ENCODE measurements at places on chromosomes 2 and 18.

- DNase-seq = peak; percentile 77
Observed at GRCh38 chr2:215917953-215918620, 95.3 kb downstream of the MREG start.

DNA sequence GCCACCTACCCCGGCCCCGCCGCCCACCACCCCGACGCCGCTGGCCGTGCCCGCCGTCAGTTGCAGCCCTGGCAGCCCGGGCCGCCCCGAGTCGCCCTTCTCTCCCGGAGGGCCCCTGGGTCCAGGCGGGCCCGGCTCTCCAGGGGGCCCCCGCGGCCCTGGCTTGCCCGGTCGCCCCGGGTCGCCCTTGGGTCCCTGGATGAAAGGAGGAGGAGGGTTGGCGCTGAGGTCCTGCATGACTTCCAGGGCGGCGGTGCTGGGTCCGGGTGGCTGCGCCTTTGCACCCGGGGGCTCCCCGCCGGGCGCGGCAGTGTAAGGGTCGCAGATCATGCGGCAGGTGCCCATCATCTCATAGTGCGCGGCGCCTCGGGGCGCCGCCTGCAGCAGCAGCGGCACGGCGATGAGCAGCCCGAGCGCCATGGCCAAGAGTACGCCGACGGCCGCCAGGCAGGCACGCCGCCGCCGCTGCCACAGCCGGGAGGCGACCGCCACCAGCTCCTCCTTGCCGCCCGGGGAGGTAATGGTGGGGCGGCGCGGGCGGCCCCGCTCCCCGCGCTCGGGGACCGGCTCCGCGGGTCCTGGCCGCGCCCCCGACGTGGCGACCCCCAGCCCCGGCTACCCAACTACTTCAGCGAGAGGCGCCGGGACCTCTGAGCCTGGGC lies 570 bp downstream of the C1QL2 start:
- DNase-seq = no peak

GRCh38 chr2:30733876-30734520 lies 73.2 kb downstream of the CAPN13 start:
- no peak for DNase-seq

DNA sequence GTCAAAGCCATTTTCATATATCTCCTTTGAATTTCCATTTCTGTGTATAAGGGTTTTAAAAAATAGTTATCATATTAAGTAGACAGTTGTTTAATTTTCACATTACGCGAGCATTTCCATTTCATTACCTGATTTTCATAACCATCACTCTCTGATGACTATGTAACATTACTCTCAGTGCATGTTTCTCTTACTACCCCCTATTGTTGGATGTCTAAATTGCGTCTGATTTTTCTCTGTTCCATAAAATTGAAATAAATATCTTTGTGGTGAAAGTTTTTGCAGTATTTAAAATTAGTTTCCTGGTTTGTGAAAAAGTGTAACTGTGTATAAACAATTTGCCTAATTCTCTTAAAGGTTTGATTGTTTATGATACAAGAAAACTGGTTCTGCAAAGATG lies 123.8 kb downstream of the MYO1B start:
- no peak for DNase-seq

- DNase-seq = no peak
Observed at GRCh38 chr2:28352610-28353195, 40.0 kb upstream of the FOSL2 start.

- DNase-seq = no peak
Observed at GRCh38 chr2:156562124-156562523, 125.9 kb downstream of the GPD2 start.

- DNase-seq = no peak
Observed at GRCh38 chr2:135620198-135620597, 88.9 kb downstream of the R3HDM1 start.

GRCh38 chr18:48605408-48605845 lies 66.6 kb downstream of the CTIF start:
- no peak for DNase-seq

GRCh38 chr2:72562451-72563153 lies 263.2 kb downstream of the EXOC6B start:
- no peak for DNase-seq

DNA sequence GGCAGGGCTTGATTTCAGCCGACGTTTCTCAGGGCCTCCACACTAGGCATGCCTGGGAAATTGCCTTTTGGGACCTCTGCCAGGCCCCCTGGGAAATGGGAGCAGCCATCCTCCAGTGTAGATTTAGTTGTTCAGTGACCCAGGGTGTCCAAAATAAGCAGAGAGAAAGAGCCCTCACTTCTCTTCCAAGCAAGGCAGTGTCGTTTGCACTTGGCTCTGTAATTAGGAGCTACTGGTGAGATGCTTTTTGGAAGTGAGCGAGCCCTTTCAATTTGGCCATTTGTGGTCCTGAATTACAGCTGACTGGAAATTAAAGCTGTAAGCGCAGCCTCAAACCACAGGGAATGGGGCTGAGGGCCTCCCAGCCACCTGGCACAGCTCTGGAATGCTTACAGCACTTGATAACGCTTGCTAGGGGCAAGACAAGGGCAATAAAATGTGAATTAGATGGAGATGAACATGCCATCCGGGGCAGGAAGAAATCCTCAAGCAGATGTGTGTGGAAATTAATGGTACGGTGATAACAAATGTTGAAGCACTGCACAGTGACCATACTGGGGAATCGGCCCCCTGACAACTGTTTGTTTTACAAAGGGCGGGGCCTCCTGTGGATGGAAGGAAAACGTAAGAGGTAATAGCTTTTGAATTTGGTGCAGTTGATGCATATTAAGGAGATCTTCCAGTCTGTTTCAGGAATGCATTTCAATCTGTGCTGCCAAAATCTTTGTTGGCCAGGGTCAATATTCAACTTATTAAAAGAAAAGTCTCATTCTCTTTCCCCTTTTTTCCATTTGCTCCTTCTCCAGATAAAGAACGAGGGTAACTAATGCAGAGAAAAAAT lies 173.1 kb downstream of the UXS1 start:
- DNase-seq = no peak

DNA sequence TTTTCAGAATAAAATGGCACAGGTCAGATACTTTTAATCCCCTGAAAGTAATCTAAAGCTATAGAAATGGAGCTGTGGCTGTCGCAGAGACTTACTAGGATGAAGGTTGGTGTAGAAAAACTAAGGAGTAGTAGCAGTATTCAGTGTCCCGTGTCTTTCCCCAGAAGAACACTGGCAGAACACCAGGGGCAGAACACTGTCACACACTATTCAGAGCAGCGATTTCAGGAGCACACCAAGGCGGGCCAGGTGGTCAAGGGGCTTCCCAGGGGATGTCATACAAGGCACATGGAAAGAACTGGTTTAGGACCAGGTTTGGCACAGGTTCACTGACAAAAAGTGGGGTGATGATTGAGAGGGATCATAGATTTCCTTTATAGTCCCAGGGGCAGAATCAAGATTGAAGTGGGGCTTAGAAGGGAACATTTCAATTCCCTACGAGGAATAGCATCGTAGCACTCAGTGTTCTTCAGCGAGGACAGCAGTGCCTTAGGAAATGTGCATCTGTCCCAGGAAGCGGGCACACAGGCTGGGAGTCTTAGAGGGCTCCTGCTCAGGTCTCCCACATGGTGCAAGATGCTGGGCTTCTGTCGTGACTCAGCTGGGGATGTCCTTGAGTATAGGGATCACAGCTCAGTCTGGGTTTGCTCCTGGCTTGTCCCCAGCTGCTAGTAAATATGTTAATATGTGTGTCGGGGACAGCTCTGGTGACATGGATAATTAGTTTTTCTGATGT lies 22.6 kb downstream of the BCL2L11 start:
- no peak for DNase-seq

DNA sequence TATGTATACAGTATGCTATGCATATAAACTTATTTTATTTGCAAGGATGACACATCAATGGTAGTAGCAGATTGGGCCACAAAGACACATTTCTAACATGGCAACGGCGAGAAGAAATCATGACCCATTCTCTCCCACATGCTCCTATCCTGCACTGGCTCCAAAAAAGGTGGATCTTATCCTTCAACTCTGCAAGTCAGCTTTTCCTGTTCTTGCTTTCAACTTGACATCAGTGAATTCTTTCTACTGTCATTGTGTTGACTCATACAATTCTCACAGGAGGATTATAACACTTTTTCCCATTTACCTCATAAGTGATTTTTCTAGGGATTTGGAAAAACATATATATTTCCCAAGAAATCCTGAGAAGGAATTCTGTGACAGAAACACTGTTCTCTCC lies 53.1 kb downstream of the ACVR1 start:
- DNase-seq = no peak

GRCh38 chr18:56789004-56789888 lies 138.1 kb downstream of the WDR7 start:
- DNase-seq = no peak

- DNase-seq = no peak
Observed at GRCh38 chr2:26925100-26925791, 45.2 kb upstream of the MAPRE3 start.

GRCh38 chr2:169637620-169638019 lies 53.5 kb downstream of the PPIG start:
- no peak for DNase-seq

- no peak for DNase-seq
Observed at GRCh38 chr2:170243118-170243837, 65.3 kb downstream of the MYO3B start.

GRCh38 chr2:197369933-197370320 lies 59.3 kb upstream of the ANKRD44 start:
- DNase-seq = no peak

GRCh38 chr18:22871809-22872525 lies 61.2 kb upstream of the RBBP8 start:
- no peak for DNase-seq

DNA sequence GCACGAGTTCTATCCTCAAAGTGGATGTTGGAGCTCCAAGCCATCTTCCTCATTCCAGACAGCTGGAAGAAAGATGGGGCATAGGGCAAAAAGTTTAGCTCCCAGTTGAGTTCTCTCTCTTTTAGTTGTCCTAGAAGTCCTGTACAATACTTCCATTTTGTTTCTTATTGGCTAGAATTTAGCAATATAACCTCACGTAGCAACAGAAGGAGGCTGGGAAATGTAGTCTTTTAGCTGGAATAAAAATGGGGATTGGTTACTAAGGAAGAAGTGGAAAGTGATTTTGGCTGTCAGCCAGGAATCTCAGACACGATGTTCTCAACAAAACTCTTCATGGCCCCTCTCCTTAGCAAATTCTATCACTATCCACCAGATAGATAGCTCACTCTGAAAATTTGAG lies 79.9 kb downstream of the PLCL1 start:
- DNase-seq = no peak

- no peak for DNase-seq
Observed at GRCh38 chr2:192574552-192574951, 379.8 kb upstream of the TMEFF2 start.

DNA sequence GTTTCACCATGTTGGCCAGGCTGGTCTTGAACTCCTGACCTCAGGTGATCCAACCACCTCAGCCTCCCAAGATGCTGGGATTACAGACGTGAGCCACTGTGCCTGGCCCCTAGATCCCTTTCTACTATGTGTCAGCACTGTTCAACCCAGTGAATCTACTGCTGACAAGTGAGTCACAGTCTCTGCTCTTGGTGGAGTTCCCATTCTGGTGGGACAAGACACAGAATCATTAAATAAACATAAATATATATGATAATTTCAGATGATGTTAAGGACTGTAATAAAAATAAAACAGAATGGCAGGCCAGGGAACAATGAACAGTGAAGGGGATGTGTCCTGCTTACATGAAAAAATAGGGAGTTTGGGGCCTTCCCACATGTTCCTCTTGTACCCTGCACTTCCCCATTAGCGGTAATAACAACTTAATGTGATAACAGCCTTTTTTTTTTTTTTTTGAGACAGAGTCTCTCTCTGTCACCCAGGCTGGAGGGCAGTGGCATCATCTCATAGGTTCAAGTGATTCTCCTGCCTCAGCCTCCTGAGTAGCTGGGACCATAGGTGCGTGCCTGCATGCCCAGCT lies 112.2 kb downstream of the CPO start:
- no peak for DNase-seq

DNA sequence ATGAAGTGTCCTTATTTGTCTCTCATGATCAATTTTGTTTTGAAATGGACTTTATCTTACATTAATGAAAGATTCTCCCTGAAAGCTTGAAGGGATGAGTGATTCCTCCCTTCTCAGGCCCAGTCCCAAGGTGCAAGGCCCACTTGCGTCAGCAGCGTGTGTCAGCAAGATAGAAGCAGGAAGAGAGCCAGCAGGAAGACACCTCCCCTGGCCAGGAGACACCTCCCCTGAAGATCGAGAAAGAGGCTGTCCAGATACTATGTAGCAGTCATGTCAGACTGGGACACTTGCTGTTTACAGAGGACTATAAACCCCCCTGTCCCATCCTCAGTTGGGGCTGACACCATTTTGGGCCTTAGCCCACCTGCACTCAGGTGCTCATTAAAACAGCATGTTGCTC lies 38.3 kb downstream of the TIMM21 start:
- DNase-seq = no peak

DNA sequence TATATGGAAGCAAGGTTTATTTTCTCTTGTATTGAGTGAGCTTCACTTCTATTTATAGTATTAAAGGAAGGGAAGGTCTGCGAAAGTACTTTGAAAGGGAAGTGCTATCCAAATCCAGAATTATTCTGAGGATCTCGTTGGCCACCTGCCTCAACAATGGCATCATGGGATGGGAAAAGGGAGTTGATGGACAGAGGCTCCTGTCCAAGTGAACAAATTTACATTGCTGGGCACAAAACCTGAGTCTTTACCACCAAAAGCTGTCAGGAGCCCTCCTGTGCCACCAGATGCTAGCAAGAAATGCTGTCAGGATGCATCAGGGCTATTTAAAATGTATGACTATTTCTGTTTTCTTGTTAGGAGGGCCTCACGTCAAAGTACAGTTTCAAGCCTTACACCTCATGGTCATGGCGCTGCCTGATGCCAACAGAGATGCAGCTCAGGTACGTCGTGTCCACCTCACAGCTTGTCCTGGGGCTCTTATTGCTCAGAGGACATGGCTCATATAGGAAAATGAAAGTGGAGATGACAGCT lies 157.3 kb downstream of the ARHGAP28 start:
- no peak for DNase-seq

DNA sequence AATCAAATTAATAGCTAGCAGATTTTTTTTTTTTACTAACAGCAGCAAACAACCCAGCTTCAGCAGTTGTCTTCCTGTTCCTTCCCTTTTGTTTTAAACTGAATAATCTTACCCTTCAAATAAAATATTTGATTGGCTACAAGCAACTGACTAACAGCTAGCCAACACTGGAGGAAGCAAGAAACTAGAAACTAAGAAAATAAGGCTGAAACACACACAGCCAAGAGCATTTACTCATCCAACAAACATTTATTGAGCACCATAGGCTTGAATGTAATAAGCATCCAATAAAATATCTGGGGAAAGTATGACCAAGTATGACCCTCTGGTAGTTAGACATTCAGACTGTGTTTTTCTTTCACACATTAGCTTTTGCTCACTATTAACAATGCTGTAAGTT lies 189.2 kb downstream of the CD226 start:
- DNase-seq = no peak

DNA sequence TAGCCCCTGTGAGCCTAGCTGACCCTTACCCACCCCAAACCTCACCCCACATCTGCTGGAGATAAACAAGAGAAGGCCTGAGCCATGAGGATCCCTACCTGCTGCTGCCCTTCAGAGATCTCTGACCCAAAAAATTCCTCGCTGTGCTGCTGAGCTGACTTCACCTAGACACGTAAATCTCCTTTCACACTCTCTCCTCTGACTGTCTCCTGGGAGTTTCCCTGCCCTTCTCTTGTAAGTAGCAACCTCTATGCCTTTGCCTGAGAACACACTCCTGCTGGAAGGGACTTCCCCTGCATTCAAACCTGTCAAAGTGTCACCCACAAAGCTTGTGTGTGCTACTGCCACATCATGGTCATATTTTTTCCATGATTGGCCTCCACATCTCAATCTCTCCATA lies 134.2 kb upstream of the NOL4 start:
- no peak for DNase-seq

GRCh38 chr2:37982147-37982582 lies 57.1 kb downstream of the RMDN2 start:
- peak; percentile 18 for DNase-seq
